ENCODE measurements at places on chromosomes 7 and 10.

- DNase-seq, result no peak
Measured at GRCh38 chr7:107960272-107960671, 42.7 kb downstream of the LAMB1 start.

- DNase-seq, result peak; percentile 96
Measured at GRCh38 chr7:101126651-101127459, at the start of gene SERPINE1. Gene SERPINE1, plus strand, starts transcription at chr7:101127104. Its CDS starts 1,290 bp downstream, at chr7:101128394.

DNA sequence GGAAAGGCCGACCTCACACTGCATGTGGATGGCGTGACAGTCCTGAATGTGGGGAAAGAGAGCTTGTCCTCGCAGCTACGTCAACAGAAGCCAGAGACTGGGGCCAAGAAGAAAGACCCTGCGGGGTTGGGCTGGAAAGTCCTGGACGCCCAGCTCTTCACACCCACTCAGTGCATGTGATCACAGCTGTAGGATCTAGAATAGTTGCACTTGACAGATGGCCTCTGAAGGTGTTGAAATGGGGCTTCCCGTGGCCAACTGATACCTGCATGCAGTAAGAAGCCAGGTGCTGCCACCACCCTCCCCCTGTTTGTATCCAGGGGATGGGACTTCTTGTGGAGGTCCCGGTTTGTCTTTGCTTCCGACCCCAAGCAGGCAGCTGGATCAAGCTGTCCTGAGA lies 34.1 kb upstream of the OCM2 start:
- no peak for DNase-seq

DNA sequence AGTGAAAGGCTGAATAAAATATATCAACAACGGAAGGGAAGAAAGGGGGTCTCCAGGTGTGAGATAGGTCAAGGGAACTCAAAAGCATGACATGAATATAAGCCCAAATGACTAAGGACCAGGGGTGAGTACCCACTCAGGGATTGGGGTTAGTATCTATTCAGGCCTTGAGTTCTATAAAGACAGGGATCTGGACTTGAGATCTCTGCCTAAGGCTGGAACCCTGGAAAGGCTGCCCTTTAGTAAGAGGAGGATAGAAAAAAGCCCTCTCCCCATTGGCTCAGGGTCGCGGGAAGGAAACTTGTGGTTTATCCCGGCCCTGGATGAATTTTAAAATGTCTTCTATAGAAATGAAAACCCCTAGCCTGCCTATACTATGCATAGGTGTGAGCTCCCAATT lies 2.4 kb upstream of the ITPRIP start:
- no peak for DNase-seq

DNA sequence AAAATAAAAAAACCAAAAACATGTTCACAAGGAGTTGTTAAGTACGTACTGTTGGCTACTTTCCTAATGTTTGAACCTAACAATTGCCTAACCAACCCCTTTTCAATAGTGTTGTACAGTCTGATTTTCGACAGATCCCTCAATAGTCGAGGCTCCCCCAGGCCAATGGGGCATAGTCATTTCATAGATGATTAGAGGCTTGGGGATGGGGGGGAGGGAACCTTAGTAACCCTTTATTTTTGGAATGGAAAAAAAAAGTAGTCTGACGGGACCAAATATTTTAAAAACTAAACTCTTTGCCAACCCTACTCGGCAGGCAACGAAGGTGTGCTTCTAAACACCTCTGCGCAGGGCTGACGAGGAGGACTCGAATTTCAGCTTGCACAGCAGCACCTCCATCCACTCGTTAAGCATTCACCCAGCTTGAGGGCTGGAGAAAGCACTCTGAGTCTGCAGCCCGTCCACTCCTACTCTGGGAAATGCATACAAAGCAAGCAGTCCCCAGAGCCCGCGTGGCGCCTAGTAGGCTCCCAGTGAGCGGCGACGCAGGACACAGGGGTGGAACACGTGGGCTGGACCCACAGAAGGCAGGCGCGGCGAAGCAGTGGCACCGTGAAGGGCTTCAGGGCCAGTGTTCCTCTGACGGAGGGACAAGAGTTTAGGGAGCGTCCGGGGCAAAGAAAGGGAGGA lies 899 bp downstream of the PUS7 start:
- peak; percentile 63 for DNase-seq

DNA sequence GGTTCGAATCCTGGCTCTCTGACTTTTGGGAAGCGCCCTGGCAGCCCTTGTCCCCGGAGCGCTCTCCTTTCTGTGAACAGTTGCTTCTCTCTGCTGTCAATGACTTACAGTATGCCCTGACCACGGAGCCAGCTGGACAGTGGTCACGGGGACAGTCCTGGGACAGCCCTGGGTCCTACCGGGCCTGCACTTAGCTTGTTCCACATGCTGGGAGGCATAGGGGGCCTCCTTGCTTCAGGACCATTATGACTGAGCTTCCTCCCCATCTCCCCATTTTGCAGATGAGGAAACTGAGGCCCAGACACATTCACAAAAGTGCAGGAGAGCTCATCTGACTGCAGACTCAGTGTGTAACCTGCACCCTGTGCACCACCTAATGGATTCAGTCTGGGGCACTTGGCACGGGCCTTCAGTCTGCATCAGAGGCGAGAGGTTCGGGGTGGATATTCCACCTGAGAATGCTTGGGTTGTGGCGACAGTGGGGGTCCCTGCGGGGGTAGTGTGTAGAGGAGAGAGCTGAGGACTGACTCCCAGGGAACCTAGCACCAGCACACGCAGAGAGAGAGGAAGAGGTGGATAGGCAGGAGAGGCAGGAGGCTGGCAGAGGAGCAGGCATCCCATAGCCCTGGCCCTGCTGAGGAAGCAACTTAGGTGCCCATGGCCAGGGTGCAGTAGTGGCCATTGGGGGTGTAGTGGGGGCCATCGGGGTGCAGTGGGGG lies 1.6 kb downstream of the DOCK1 start:
- no peak for DNase-seq

DNA sequence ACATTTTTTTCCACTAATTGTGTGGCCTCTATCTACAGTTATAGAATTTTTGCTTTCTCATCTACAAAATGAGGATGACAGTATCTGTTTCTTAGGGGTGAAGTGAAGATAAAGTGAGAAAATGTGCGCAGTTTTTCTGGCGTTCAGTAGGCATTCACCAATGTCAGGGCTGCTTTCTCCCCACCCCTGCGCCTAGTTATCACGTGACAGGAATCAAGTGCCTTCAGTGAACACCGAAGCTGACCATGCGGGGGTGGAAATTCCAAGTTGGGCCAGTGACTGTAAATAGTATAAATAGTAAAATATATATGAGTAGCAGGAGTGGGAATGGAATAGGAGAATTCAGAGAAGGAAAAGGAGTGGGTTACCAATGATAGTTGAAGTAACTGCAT lies 77.4 kb downstream of the TAF3 start:
- no peak for DNase-seq

- DNase-seq, result peak; percentile 76
Measured at GRCh38 chr7:32905175-32905662, 13.7 kb upstream of the KBTBD2 start.

- DNase-seq, result no peak
Measured at GRCh38 chr10:88608052-88608732, 21.6 kb downstream of the LIPJ start.

DNA sequence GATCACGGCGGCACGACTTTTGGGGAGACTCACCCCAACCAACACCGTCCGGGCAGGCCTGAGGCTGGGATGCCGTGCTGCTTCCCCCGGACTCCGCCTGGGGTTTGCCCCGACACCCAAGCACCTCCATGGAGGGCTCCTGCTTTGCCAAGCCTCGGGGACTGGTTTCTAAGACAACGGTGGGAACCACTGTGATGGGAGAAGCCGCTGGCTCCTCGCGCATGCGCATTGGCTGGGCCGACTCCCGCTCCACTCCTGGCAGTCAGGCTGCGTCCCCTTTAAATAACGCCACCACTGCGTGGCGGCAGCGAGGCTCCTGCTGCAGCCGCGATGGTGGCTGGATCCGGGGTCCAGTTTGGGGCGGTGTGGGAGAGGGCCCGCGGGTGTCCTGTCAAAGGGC lies 201.0 kb downstream of the ZNF716 start:
- no peak for DNase-seq

- DNase-seq, result no peak
Measured at GRCh38 chr10:112235920-112236319, 47.3 kb upstream of the TECTB start.

Measured in AG08395 (cell line).